Stimulated activated CD8-positive, alpha-beta memory T cell treated with anti-CD3 and anti-CD28 coated beads, Interleukin-7, amount 100 ng/mL, for 1 hour (primary cell): ENCODE measurements at places on chromosomes 5 and 9.

DNA sequence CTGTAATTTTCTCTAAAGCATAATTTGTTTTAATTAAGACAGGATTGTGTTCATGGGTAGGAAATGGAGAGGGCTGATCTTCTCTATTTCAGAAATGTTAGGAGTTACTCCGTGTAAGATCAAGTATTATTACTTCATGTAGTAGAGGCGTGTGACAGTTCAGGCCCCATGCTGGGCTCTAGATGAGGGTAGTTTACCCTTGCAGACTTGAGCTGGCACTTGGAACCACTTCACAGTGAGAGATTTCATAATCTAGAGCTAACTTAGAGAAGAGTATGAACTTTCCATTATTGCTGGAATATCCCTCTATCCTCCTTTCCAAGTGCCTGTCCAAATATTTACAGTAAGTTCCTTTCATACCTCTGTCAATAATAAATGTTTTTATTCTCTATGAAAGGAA is 195.1 kb downstream of the PCSK5 start:
- DNase-seq: no peak

GRCh38 chr5:633501-633955 is 21.4 kb downstream of the CEP72 start:
- DNase-seq: no peak

DNA sequence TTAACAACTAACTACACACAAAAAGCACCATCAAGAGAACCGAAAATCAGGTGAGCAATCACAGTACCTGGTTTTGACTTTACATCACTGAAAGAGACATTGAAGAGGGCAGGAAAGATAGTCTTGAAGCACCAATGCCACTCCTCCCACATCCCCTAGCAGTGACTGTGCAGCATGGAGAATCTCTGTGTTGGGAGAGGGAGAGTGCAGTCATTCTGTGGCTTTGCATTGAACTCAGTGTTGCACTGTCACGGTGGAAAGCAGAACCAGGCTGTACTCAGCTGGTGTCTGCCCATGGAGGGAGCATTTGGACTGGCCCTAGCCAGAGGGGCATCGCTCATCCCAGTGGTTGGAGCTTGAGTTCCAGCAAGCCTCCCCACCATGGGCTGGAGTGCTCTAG is 40.4 kb downstream of the C5 start:
- no peak for DNase-seq

GRCh38 chr5:168413062-168413461 is 73.2 kb upstream of the RARS1 start:
- no peak for DNase-seq

- no peak for DNase-seq
Measured at GRCh38 chr9:93240891-93241334, 57.0 kb downstream of the WNK2 start.

DNA sequence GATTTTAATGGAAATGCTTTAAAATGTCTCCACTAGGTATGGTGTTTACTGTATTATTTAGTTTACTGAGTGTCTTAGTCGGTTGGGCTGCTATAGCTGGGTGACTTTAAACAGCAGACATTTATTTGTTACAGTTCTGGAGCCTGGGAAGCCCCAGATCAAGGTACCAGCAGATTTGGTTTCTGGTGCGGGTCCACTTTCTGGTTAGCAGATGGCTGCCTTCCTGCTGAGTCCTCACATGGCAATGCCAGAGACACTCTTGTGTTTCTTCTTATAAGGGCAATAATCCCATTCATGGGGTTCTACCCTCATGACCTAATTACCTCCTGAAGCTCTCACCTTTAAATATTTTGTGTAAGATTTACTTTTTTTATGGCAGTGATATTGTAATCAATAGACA is 715 bp upstream of the OR1J4 start:
- DNase-seq: no peak

GRCh38 chr5:115429345-115429940 is 115.1 kb downstream of the FEM1C start:
- no peak for DNase-seq

DNA sequence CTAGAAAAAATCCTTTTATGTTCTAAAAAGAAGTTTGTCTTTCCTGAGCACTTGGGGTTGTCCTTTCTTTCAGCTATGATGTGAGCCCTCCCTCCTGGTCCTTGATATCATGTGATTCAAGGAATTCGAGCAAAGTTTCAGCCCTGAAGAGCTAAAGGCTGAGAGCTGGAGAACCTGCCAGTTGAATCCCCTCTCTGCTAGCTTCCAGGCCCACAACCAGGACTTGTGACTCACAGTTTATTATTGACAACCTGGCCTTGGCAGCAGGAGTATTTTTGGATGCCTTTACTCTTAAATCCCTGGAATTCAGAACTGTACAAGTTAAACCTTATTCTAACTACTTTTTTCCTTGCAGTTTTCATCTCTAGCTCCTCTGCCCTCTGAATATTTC is 182.8 kb downstream of the SPOCK1 start:
- no peak for DNase-seq

DNA sequence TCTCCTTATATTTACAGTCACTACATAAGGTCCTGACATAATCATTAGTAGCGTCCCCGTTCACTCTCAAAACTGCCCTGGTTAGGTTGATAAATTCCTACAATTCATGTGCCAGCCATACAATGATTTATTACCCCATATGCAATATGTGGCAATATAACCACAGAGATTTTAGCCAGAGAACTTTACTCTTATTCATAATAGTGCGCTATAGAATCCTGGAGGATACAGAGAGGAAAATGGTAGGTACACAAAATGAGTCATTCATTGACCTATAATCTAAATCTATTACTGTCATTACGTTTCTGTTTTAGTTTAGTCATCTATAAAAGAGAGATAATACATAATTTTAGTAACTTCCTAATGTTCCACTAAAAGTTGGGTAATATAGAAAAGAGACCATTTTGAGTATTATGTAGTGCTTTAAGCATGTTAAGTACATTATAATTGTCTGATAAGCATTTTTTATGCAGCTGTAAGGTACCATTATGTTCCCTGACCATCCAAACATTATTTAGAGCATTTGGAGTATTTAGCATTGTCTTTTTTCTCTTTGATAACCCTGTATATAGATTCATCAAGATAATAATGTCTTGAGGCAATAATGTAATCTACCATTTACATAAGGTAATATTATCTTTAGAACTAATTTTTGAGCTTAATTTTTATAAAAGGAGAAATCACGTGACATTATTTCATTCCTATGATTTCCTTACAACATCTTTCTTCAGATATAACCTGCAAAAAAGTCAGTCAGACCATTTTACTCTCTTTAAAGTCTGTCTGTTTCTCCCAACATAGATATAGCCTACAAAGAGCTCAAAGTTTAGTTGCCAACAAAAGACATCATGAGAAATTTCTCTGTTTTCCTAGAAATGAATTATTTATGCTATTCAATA is 655.5 kb upstream of the ZNF608 start:
- no peak for DNase-seq

- DNase-seq: no peak
Measured at GRCh38 chr9:136058084-136058483, 37.0 kb downstream of the NACC2 start.

GRCh38 chr5:173229382-173229959 is 5.5 kb downstream of the NKX2-5 start:
- no peak for DNase-seq

- DNase-seq: no peak
Measured at GRCh38 chr9:4617752-4618151, 44.3 kb upstream of the PLPP6 start.

GRCh38 chr5:154740957-154741356 is 14.2 kb upstream of the LARP1 start:
- DNase-seq: no peak

DNA sequence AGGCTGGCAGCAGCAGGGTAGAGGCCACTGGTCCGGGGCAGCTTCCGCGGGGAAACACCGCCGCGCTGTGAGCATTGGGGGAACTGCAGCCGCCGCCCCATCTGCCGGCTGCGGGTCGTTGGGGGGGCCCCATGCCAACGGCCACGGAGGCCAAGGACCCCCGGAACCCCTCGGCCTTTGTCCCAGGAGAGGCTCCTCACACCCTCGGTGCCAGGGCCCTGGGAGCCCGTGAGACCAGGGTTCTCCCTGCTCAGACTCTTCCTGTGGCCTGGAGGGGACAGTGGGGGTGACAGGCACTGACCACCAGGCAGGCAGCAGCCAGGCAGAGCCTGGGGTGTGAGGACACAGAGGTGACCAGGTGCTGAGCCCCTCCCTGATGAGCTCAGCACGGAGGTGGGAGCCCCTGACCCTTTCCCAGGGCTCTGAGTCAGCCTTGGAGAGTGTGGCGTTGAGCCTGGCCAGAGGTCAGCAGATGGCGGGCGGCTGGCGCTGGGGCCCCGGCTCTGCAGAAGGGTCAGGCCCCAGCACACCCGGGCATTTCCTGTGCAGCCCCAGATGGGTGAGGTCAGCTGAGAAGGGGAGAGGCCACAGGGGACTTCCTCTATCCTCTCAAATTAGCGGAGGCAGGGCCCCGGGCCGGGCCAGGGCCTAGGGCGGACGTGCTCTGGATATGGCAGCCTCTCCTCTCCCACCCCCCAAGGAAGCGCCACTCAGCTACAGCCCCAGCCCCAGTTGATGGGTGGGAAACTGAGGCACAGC is 17.9 kb upstream of the EGFL7 start:
- DNase-seq: peak; percentile 34

DNA sequence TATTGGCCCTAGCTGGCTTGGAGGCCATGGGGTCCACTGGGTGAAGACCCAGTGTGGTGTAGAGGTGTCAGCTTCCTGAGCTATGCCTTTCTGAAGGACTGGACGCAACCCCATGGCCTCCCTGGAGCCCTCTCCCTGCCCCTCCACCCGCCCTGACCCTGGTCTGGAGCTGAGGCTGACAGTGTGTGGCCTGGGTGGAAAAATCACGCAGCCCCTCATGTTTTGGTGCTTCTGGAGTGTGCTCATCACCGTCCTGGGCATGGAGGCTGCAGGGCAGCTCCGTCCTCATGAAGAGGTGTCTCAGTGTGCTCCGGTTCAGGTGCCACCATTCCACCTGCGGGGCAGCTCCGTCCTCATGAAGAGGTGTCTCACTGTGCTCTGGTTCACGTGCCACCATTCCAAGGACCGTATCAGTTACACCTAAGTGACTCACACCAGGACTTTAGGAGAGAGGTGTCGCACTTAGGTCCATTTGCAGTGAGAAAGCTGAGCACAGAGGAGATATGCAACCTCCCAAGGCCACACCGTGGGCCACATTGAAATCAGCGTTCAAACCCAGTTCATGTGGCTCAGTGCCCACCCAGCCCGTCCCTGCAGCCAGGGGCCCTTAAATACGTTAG is 214.3 kb upstream of the IRX1 start:
- no peak for DNase-seq

DNA sequence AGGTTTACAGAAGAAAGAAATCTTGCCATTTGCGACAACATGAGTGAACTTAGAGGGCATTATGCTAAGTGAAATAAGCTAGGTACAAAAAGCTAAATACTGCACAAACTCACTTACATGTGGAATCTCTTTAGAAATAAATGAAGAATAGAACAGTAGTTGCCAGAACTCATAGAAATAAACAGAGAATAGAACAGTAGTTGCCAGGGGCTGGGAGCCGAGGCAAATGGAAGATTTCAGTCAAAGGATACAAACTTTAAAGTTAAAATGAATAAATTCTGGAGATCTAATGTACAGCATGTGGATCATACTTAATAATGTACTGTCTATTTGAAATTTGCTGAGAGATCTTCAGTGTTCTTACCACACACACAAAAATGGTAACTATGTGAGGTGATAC is 63.4 kb downstream of the FAM81B start:
- DNase-seq: no peak

- no peak for DNase-seq
Measured at GRCh38 chr9:107039542-107039941, 176.6 kb downstream of the ZNF462 start.

DNA sequence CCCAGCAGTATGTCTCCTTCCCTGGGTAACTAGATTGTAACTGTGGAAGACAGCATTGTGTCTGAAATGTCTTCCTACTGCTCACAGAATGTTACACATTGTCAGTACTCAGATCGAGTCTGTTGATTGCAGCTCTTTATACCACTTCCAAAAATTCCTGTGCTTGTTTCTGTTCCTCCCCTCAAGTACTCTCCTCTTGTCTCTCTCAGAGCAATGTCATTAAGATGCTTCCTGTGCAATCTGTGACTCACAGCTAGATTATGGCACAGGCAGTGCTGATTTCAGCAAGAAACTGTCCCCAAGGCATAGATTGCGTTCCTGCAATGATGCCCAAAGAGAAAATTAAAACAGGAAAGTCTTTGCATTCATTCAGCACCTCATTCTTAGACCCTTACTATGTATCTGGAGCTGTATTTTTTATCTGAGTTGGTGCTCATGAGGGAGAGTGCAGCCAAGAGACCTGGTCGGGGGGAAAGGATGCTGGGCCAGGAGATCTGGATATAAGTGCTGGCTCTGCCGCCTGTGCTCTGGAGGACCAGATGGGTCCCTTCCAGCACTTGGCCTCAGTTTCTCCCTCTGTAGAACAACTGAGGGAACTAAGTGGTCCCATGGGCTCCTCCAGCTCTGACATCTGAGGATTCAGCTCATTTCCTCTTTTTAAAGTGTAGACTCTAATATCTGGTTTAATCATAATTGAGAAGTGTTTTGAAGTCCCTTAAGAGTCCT is 40.8 kb upstream of the GNPDA1 start:
- DNase-seq: no peak

DNA sequence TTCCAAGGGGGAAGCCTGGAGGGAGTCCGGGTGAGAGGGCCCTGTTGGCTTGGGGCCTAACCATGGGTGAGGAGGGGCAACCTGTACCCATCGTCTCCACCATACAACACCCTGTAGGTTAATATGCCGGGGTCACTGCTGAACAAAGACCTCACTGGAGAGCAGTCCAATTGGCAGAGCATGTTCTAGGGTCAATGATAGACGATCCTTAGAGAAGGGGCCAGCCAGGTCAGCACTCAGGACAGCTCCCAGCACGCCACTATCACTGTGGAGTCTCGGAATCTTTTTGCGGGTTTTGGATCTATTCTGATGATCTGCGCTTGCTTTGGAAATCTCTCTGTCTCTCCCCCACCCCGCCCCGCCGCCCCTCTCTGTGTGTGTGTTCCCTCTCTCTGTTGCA is 218.4 kb upstream of the MVB12B start:
- no peak for DNase-seq

DNA sequence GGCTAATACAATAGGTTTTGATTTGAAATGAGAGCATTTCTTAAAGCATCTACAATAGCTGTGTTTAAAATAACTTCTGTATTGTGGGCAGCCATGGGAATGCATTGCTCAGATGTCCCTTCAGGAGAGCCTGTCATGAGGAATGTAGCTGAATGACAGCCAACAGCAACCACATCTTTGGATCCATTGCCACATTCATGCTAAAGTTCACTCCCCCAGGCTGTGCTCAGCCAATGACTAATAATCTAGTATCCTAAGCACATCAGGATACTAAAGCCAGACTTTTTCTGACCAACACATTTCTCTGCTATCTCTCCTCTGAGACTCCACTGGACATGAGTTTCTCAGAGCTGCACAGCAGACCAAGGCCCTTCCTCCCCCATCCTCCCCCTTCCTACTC is 45.5 kb downstream of the HTR1A start:
- no peak for DNase-seq

- DNase-seq: no peak
Measured at GRCh38 chr5:59301727-59302126, 591.8 kb downstream of the PDE4D start.

DNA sequence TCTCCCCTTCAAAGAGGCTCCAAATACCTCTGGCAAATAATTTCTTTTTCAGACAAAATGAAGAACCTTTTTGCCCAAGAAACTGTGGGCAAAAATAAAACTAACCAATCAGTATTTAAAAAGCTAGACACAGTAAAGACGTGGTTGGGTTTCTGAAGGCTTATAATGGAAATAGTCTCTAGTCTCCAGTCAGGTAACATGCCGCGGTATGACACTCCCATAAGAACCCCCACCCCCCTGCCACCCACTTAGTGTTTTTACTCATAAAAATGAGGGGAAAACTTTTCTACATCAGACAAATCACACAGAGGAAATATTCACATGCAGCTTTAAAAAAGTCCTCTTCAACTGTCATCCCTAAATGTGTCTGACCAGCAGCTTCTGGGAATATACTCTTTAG is 105.3 kb downstream of the THBS4 start:
- peak; percentile 12 for DNase-seq
